ENCODE measurements at places on chromosomes 12 and 14. TPM values are rescaled to one million over a fixed set of nuclear protein-coding genes. Genes with fewer than 3 reads are reported as not detected.

DNA sequence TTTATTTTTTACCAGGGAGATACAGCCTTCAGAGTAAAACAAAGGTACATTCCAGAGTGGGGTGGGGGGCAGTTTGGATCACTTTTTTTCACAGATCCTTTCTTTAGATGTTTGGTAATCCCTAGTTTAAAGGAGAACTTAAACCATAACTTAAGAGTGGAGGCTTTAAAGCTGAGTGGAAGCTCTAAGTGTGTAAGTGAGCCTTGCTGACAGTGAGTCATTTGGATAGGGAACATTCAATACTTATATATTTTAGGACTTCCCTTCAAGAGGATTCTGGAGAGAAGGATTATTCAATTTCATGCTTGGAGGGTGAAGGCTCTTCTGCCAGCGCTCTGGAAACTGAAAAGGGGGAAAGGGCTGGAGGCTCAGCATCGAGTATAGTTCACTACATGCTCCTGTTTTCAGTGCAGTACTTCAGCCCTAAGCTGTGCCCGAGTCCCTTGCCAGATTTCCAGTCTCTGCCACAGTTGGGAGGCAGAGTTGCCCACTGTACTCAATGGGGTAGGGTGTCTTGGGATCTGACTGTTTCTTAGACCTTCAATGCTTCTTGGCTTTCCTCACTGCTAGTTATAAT, 8.4 kb downstream of the PRKAG1 start:
- no peak for DNase-seq

- DNase-seq = no peak
These were observed 87.9 kb upstream of the METAP2 start for GRCh38 chr12:95386051-95386450.

GRCh38 chr14:92737206-92737605, 11.2 kb downstream of the LGMN start:
- no peak for DNase-seq

- DNase-seq = no peak
These were observed 10.3 kb upstream of the SLCO1B3 start for GRCh38 chr12:20800160-20800559.

- DNase-seq = peak; percentile 64
These were observed 100.5 kb upstream of the LMNTD1 start for GRCh38 chr12:25653487-25654175.

- DNase-seq = peak; percentile 73
These were observed 29.8 kb downstream of the CALM1 start for GRCh38 chr14:90426663-90427062.

- no peak for DNase-seq
These were observed 4.5 kb upstream of the ARF3 start for GRCh38 chr12:48961801-48962200.

- DNase-seq = no peak
These were observed 11.0 kb upstream of the MTERF2 start for GRCh38 chr12:106997916-106998315.

- DNase-seq = no peak
These were observed 586.6 kb upstream of the NOVA1 start for GRCh38 chr14:27184427-27184826.

DNA sequence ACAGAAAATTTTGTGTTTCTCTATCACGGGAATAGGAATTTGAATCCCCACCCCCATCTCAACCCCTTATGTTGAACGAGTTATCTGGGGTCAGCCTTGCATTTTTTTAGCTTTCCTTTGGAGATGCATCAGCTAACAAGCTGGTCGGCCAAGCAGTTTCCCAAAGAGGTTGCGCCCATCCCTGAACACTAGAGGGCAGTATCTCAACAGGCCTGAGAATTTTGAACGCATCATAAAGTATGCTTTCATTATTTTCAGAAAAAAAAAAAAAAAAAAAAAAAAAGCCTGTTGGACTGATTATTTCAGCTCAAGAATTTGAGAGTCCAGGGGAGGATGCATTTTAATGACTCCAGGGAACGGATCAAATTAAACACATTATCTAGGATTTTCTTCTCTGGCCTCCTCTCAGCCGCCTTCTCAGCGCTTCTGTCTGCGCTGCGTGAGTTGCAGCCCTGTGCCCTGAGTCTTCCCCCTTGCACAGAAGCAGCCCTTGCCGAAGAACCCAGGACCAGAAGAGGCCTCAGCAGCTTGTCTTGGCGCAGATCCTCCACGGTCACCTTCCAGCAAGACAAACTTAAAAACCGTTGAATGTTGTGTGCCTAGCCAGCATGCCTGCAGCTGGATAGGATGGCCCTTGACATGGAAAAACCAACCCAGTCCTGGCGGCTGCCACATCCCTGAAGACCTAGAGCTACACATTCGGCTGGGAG, 76.6 kb upstream of the GZMB start:
- DNase-seq = peak; percentile 55

GRCh38 chr12:88141425-88141773, 489 bp downstream of the CEP290 start:
- peak; percentile 63 for DNase-seq

DNA sequence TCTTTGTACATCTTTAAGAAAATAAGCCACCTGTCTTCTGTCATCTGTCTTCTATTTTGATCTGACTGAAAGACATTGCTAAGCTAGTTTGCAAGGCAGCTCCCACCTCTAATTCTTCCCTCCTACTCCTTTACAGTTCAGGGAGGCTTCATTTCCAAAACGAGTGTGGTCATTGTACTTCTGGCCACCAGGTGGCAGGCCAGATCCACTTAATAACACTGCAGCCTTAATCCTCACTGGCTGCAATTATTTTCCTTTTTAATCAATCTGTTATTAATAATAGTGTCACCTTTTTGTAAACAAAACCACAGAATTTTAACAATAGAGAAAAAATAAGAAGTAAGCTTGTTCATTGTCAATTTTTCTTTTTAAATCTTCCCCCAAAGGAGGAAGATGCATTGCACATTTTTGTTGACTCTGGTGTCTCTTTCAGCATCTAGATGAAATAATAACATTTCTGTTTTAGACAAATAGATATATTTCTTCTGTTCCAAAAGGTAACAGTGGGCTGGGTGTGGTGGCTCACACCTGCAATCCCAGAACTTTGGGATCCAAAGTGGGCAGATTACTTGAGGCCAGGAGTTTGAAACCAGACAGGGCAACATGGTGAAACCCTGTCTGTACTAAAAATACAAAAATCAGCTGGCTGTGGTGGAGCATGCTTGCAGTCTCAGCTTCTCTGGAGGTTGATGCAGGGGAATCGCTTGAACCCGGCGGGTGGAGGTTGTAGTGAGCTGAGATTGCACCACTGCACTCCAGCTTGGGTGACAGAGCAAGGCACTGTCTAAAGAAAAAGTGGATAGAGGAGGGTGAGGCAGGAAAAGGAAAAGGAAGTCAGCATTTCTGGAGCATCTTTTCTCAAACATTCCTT, 23.3 kb downstream of the GABARAPL1 start:
- no peak for DNase-seq

- no peak for DNase-seq
These were observed 22.8 kb upstream of the TMEM233 start for GRCh38 chr12:119570771-119571170.

GRCh38 chr12:31618228-31619025, 27.5 kb upstream of the DENND5B start:
- no peak for DNase-seq

The POTEG gene
- total RNA-seq = not detected

The PFDN5 gene
- 452 TPM for total RNA-seq

The DIO2 gene
- 14.4 TPM for total RNA-seq

The NANOG gene
- 0.57 TPM for total RNA-seq

Data from aorta (tissue), 5 donors.